ENCODE measurements at places on chromosomes 7 and 10.

DNA sequence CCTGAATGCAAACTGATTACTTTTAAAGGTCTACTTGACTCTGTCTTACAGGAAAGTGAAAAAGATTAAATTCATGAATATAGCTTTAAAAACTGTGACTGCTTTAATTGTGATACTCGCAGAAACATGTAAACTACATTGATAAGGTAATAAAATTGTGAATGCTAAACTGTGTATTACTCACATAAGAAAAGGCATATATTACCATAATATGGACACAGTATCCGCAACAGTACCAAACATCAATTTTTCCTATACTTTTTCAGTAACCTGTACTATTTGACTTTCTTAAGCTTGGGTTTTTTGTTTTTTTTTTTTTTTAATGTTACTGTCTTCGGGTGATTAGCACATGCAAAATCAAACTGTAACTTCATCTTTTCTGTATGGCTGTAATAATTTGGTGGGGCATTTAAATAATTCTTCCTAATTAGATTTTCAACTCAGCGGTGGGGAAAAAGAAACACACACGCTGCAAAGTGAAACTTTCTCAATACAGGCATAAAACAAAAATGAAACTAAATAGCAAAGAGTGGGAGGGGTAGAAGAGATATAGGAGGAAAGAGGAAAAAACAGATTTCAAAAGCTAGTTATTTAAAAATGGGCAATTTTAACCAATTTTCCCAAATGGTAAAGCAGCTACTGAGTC lies 23.2 kb downstream of the NT5C3A start:
- no peak for DNase-seq

DNA sequence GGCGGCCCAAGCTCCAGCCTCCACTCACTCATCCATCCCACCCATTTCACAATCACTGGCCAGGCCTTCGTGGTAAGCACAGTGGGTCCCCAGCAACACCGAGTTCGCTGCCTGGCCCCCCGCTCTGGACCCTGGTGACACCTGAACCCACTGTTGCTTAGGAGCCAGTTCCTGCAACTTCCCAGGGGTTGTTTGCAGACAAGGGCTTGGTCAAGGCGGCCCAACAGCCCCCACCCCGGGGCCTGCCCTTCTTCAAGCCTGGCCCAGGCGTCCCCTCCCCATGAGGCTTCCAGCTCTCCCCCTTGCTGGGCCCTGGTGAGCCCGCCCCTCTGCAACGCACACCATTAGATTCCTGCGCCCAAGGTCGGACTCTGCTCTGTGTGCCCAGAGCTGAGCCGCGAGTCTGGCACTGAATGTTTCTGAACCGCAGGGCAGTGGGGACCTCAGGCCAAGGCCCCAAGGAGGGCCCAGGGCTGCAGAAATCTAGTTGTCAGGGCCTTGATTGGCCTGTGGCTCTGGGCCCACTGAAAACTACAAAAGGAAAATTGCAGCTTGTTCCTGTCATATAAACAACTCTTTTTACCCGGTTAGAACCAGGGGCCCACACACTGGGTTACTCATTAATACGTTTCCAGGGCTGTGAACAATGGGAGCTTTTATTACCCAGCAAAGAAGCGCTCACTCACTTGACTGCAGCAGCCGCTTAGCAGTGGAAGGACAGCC lies 2.1 kb upstream of the COX19 start:
- no peak for DNase-seq

DNA sequence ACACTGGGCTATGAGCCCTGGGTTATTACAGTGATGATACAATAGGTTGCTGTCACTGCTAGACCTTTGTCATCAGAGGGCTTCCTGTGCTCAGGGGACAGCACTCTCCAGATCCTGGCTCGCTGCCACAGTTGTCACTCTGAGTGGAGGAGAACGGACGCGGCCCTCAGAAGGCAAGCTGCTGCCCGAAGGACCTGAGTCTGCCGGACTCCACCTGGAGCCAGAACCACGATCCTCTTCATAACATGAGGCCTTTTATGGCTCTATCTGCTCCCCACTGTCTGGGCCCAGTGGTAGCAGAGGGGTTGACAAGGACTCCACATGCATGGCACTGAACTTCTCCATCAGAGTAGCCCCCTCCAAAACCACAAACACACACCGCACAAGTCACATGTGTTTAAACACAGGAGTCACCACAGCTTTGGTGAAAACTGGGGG lies 94.7 kb upstream of the EFCAB10 start:
- peak; percentile 51 for DNase-seq

DNA sequence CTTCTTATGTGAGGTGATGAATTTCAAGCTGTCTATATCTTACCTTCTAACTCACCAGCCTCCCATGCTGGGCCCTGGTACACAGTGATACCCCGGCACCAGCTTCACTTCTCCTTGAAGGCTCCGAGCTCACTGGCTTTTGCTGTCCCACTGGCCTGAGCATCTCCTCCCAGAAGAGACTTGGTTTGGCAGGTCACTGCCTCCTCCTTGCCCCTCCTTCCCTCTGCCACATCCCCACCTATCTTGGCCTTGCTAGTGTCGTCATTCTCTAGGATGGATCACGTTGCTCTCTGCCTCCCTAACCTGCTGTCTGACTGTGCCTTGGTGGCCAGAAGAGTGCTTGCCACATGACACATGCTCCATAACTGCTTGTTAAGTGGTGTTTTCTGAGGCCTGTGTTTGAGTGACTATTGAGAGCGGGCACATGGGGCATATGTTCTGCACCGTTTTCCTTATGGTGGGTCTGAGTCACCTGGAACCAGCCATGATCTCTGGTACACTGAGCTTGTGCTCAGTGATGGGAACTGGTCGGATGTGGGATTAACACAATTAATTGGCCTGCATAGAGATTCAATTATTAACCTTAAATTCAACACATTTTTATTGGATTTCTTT lies 86.5 kb downstream of the TMEM178B start:
- DNase-seq, result no peak

- peak; percentile 21 for DNase-seq
Measured at GRCh38 chr7:31744294-31744874, 57.4 kb downstream of the PPP1R17 start.

DNA sequence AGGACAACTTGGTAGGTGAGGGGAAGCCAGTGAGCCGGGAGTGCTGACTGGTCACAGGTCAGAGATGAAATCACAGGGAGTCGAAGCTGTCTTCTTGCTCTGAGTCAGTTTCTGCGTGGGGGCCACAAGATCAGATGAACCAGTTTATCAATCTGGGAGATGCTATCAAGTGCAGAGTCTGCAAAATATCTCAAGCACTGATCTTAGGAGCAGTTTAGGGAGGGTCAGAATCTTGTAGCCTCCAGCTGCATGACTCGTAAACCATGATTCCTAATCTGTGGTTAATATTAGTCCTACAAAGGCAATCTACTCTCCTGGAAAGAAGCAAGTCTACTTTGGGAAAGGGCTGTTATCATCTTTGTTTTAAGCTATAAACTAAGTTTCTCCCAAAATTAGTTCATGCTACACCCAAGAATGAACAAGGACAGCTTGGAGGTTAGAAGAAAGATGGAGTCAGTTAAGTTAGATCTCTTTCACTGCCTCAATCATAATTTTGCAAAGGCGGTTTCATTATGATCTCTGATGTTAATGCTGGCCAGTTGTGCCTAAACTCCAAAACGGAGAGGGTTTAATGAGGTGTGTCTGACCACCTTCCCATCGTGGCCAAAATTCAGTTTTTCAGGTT lies 8.4 kb upstream of the LMOD2 start:
- DNase-seq, result no peak

DNA sequence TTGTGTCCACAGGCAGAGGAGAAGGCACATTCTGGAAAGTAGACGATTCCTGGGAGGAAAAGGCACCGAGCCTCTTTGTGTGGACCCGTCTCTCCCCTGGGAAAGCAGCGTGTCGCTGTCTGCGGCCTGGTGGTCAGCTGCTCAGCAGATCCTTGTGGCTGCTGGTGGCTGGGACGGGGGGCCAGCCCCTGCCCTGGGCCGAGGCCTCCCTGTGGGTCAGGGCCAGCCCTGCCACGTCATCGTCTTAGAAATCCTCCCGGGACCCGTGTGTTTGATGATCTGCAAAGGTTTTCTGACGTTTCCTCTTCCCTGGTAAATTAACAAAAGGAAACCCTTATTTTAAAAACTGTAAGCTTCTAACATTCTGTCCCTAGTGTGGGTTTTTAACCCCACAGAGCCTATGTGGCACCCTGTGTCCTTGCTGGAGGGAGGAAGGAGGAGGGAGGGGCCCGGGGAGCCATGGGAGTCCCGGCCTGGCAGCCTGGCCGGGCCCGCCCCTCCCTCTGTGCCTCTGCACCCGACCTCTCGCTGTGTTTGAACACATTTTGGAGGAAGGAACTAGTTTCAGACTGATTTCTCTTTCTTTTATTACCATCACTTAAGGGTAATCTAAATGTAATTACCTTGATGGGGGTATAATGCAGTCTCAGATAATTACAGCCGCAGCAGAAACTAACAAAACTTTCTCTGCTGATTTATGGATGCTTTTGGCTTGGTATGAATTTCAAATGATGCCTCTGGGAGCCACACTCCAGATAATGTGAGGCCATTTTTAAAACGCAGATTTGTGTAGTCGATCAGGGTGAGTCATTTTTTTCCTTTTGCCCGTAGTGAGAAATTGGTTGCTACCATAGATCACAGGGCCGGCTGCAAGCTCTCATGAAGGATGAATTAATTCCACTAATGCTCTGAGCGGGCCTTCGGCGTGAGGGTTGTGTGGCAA lies 85.5 kb downstream of the NKX6-2 start:
- DNase-seq, result no peak

GRCh38 chr7:11486271-11486670 lies 345.7 kb downstream of the THSD7A start:
- DNase-seq, result no peak

Measured in stimulated activated CD4-positive, alpha-beta T cell treated with anti-CD3 and anti-CD28 coated beads, Interleukin-2, amount 100 ng/mL, for 24 hours (primary cell).